ENCODE measurements at places on chromosomes 6 and 20. TPM values are rescaled to one million over a fixed set of nuclear protein-coding genes. Genes with fewer than 3 reads are reported as not detected.

DNA sequence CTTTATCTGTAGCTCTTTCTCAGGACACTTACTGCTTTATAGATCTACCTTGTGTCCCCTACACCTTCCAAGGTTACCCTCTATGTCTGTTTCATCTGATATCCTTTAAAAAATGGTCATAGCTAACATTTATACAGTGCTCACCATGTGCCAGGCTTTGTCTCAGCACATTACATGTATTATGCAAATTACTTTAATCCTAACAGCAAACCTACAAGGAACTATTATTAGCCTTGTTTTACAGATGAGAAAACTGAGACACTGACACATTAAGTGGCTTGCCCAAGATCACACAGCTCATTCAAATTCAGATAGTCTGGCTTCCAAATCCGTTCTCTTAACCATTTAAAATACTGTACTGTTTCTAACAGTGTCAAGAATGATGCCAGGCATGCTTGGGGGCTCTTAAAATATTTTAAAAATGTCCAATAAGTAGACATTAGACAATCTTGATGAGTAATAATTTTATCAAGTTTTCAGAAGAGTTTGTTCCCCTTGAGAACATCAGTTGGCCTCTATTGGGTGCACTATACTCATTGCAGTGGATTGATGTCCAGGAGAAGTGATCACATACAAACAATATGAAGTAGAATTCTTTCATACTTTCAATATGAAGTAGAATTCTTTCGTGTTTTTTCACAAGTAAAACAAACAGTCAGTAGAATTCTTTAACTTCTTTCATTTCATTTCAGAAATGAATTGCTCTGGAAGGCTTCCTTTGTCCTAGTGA, 69.6 kb downstream of the DNAH8 start:
- H3K36me3 ChIP-seq: no peaks in the 10 kb centered on the region
- H3K4me3 ChIP-seq: no peak overlapping the region
- DNase-seq: no peak
- no peaks in the 10 kb centered on the region for H3K27me3 ChIP-seq
- H3K27ac ChIP-seq: no peak overlapping the region

- H3K4me3 ChIP-seq: no peak overlapping the region
- peaks cover 25% of the 10 kb centered on the region for H3K4me1 ChIP-seq
Observed at GRCh38 chr6:36858407-36858981, 16.1 kb downstream of the PPIL1 start.

- DNase-seq: no peak
- peaks cover 32% of the 10 kb centered on the region for H3K36me3 ChIP-seq
- H3K4me1 ChIP-seq: peaks cover 5% of the 10 kb centered on the region
- H3K4me3 ChIP-seq: no peak overlapping the region
- no peaks in the 10 kb centered on the region for H3K27me3 ChIP-seq
Observed at GRCh38 chr6:169720207-169720855, 4.0 kb downstream of the PHF10 start.

The ABHD16A gene
- total RNA-seq: 26.3 TPM

The GSTA2 gene
- total RNA-seq: not detected

GRCh38 chr6:156701966-156702365, 75.2 kb upstream of the ARID1B start:
- H3K27ac ChIP-seq: no peak overlapping the region
- no peaks in the 10 kb centered on the region for H3K36me3 ChIP-seq
- H3K4me1 ChIP-seq: no peaks in the 10 kb centered on the region
- H3K27me3 ChIP-seq: no peaks in the 10 kb centered on the region

The NNAT gene
- 0.63 TPM for total RNA-seq

- H3K4me3 ChIP-seq: no peak overlapping the region
- no peaks in the 10 kb centered on the region for H3K4me1 ChIP-seq
- peaks cover 100% of the 10 kb centered on the region for H3K27me3 ChIP-seq
Observed at GRCh38 chr6:28772480-28773381, 151.1 kb downstream of the TRIM27 start.

DNA sequence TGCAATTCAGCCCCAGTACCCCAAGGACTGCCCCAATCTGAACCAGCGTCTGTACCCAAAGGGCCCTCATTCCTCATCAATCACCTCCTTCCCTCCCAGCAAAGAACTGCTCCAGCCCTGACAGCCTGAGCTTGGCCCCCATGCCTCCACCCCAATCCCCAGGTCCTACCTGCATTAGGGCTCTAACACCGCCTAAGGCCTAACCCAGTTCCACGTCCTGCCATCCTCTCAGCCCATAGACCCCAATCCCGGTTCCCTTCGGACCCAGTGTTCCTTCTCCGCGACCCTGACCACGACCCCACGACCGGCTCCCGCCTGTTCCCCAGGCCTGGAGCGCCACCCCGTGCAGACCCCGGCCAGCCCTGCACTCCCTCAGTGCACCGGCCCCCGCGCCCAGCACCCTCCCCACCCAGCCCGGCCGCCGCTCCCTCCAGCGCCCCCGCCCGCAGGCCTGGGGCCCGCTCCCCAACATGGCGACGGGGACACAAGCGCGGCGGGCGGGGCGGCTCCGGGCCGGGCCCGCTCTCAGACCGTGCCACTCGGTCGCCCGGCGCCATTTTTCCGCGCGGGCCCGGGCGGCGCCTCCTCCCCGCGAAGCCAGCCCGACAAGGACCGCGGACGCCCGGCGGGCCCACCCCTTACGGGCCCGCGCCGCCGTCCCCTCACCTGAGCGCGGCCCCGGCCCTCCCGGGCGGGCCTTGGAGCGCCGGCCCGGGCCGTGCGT, 483 bp downstream of the NCOA6 start:
- peak overlapping the region; percentile 99 for H3K4me3 ChIP-seq
- H3K4me1 ChIP-seq: peaks cover 33% of the 10 kb centered on the region
- no peaks in the 10 kb centered on the region for H3K36me3 ChIP-seq
- no peaks in the 10 kb centered on the region for H3K27me3 ChIP-seq
- peak; percentile 68 for DNase-seq

GRCh38 chr20:62900692-62901584, 25.4 kb downstream of the DIDO1 start:
- H3K27ac ChIP-seq: no peak overlapping the region
- DNase-seq: no peak
- peaks cover 15% of the 10 kb centered on the region for H3K4me1 ChIP-seq
- H3K4me3 ChIP-seq: no peak overlapping the region

- peak within 1 kb of the TSS; percentile 97 for H3K27ac ChIP-seq
- peak within 1 kb of the TSS; percentile 89 for H3K4me3 ChIP-seq
- peaks cover 40% of the 10 kb centered on the region for H3K36me3 ChIP-seq
- peak; percentile 90 for DNase-seq
- H3K4me1 ChIP-seq: peaks cover 24% of the 10 kb centered on the region
- no peaks in the 10 kb centered on the region for H3K27me3 ChIP-seq
Observed at GRCh38 chr6:30556906-30557682, at the start of gene PRR3. Gene PRR3, plus strand, starts transcription at chr6:30557295. Its CDS starts 50 bp downstream, at chr6:30557345.

The BPIFB1 gene
- not detected for total RNA-seq

The GPR6 gene
- total RNA-seq: not detected

DNA sequence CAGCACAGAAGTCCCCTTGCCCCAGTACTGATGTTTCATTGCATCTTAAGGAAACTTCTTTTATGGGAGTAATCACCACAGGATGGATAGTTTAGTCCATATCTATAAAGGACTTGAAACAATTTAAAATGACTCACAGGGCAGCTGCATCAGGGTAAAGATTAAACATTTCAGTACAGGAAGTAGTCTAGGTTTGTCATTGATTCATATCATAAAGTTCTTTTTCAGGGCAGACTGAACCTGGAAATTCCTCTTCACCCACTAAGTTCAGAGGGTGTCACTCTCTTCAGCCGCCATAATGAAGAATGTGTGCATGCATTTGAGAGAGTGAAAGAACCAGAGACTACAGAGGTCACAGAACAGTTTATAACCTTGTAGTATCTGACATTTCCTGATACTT, 296.3 kb upstream of the JAG1 start:
- H3K4me1 ChIP-seq: peaks cover 9% of the 10 kb centered on the region
- no peak overlapping the region for H3K4me3 ChIP-seq
- no peak overlapping the region for H3K27ac ChIP-seq
- no peaks in the 10 kb centered on the region for H3K27me3 ChIP-seq
- no peak for DNase-seq
- H3K36me3 ChIP-seq: no peaks in the 10 kb centered on the region

DNA sequence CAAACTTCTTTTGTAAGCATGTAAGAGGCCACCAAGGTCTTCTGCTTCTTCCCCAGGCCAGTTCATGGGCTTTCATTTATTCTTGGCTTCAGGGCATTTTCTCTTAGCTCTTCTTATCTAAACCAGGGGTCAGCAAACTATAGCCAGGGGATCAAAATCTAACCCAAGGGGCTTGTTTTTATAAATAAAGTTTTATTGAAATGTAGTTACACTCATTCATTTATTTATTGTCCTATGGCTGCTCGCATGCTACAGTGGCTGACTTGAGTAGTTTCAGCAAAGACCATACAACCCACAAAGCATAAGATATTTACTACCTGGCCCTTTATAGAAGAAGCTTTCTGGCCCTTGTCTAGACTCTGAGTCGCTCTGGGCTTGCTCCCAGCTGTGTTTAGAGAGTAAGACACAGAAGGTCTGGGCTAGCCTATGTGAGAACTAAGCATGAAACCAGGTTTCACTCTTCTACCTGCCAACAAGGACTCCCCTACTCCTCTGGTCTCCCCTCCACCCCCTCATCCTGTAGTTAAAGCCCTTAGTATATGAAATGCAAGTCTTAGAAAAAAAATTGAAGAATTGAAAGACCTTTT, 43.2 kb downstream of the KHDC1L start:
- DNase-seq: no peak
- H3K27me3 ChIP-seq: peaks cover 3% of the 10 kb centered on the region
- no peak overlapping the region for H3K4me3 ChIP-seq
- H3K36me3 ChIP-seq: no peaks in the 10 kb centered on the region
- H3K27ac ChIP-seq: no peak overlapping the region

DNA sequence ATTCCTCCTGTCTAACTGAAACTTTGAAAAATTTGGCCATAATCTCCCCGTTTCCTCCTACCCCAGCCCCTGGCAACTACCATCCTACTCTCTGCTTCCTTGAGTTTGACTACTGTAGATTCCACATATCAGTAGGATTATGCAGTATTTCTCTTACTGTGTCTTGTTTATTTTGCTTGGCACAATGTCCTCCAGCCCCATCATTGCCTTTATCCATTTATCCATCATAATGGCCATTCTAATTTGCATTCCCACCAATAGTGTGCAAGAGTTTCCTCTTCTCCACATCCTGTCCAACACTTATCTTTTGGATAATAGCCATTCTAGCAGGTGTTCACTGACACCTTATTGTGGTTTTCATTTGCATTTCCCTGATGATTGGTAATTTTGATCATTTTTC, 202.3 kb downstream of the THBS2 start:
- no peak overlapping the region for H3K4me3 ChIP-seq
- H3K27me3 ChIP-seq: no peaks in the 10 kb centered on the region
- no peak for DNase-seq
- H3K4me1 ChIP-seq: no peaks in the 10 kb centered on the region

- H3K4me3 ChIP-seq: no peak overlapping the region
- no peaks in the 10 kb centered on the region for H3K27me3 ChIP-seq
- no peak for DNase-seq
- H3K4me1 ChIP-seq: no peaks in the 10 kb centered on the region
- no peak overlapping the region for H3K27ac ChIP-seq
- no peaks in the 10 kb centered on the region for H3K36me3 ChIP-seq
Observed at GRCh38 chr6:134398453-134398852, 80.5 kb upstream of the SGK1 start.

DNA sequence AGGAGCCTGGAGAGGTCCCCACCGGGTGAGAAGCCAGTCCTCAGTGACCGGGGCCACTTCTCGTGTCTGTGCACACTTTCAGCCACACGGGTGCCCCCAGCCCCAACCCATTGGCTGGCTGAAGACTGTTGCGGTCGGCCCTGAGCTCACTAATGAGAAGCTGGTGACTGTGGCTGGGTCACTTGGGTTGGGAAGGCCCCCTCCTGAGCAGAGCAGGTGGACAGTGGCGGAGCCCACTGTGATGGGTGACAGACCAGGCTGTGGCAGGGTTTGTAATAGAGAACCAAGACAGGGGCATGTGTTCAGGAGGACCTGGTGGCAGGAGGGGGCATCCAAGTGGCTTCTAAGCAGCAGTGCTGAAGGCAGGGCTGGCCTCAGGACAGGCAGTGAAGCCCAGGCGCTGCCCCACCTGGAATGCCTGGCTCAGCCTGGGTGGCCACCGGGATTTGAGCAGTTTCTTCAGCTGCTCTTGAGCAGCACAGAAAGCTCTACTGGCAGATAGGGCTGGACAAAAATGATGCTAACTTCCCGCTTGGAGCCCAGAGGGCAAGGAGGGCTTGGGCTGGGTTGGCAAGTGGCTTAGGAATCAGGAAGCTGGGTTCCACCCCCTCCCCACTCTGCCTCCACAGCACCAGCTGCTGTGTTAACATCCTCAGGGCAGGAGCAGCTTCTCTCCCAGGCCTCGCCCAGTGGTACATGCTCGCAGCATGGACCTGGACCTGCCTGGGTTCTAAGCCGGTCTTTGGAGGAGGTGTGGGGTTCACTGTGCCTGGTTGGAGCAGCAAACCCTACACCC, 256.4 kb downstream of the CDH4 start:
- H3K36me3 ChIP-seq: no peaks in the 10 kb centered on the region
- DNase-seq: no peak
- H3K27me3 ChIP-seq: peaks cover 6% of the 10 kb centered on the region
- no peak overlapping the region for H3K27ac ChIP-seq

- H3K4me3 ChIP-seq: no peak overlapping the region
- H3K4me1 ChIP-seq: no peaks in the 10 kb centered on the region
- peaks cover 41% of the 10 kb centered on the region for H3K36me3 ChIP-seq
Observed at GRCh38 chr20:33404281-33404680, 3.0 kb upstream of the CDK5RAP1 start.

The FRS3 gene
- total RNA-seq: 6.0 TPM

The GABBR1 gene
- 17.5 TPM for total RNA-seq

DNA sequence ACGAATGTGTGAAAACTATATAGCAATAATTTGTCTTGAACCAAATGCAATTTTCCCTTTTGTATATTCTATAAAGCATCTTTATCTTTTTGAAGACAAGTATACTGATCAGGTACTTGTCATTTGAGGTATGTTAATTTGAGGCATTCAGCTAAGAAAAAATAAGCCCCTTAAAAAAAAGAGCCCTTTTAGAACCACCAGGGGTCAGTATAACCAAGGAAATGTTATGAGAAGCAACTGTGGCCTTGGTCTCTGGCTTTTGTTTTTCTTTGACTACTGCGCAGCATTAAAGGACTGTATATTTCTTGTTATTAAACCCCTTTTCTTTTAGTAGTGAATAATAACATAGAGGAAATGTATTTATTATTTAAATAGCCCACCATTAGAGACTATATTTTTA, 43.1 kb downstream of the CD109 start:
- no peaks in the 10 kb centered on the region for H3K27me3 ChIP-seq
- H3K4me1 ChIP-seq: no peaks in the 10 kb centered on the region
- no peaks in the 10 kb centered on the region for H3K36me3 ChIP-seq

DNA sequence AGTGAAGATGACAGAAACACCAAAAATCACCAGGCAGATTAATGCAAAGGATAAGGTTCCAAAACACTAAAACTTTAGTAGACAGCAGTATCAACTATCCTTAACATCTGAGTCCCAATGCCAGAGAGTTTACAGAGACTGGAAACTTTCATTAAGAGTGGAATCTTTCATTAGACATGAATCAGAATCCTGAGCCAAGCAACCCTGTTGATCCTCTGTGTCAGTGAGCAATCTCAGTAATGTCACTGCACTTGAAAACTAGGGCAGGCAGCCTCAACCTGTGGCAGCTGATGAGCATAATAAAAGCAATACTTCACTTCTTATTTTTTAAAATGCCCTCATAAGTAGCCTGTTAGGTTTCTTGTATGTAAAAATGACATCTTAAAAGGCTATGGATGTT, 252.8 kb upstream of the PLN start:
- no peak for DNase-seq
- H3K4me3 ChIP-seq: no peak overlapping the region
- peak overlapping the region; percentile 83 for H3K27ac ChIP-seq
- H3K36me3 ChIP-seq: no peaks in the 10 kb centered on the region
- H3K27me3 ChIP-seq: no peaks in the 10 kb centered on the region
- peaks cover 31% of the 10 kb centered on the region for H3K4me1 ChIP-seq

Measured in heart left ventricle (tissue), 16 donors.